ENCODE measurements at places on chromosomes 4 and X. TPM values are rescaled to one million over a fixed set of nuclear protein-coding genes. Genes with fewer than 3 reads are reported as not detected.

DNA sequence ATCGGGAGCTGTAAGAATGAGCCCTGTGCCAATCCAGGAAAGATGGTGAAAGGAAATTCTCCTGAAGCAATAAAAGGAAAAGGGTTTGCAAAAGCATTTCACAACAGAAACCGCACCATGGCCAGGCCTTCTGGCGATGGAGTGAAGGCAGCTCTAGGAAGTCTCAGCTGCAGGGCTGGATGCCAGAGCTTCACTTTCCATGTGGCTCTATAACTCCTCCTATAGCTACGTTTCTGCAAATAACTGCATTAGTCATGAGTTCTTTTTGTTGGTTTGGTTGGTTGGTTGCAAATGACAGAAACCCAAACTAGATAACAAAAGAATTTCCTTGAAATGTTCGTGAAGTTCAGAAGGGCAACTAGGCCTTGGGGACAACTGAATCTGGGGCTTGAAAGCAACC, 84.6 kb downstream of the RELL1 start:
- peak overlapping the region; percentile 81 for H3K27ac ChIP-seq
- peaks cover 20% of the 10 kb centered on the region for H3K4me1 ChIP-seq
- no peak overlapping the region for H3K4me3 ChIP-seq
- no peaks in the 10 kb centered on the region for H3K36me3 ChIP-seq

GRCh38 chr4:27881705-27882104, 1021.1 kb downstream of the STIM2 start:
- H3K27ac ChIP-seq: no peak overlapping the region
- no peaks in the 10 kb centered on the region for H3K36me3 ChIP-seq
- DNase-seq: no peak
- no peaks in the 10 kb centered on the region for H3K4me1 ChIP-seq

DNA sequence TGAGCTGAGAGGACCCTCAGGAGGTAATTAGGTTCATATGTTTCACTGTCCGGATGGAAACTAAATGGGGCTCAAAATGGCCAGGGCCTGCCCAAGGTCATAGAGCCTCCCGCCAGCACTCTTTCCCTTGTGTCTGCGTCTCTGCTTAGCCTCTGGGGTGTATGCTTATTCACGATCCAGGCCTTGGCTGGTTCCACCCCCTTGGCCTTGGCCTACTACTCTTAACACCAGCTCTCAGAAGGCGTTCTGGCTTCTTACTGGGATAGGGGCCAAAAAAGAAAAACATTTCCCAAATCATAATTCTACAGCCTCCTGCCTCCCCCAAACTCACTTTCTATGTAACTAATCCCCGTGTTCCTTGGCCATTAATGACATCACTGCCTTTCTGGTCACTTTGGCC, 68.8 kb downstream of the RTL5 start:
- H3K4me3 ChIP-seq: no peak overlapping the region
- H3K36me3 ChIP-seq: no peaks in the 10 kb centered on the region
- peaks cover 40% of the 10 kb centered on the region for H3K27me3 ChIP-seq
- DNase-seq: no peak

GRCh38 chrX:11435568-11435967, 142.4 kb downstream of the AMELX start:
- no peaks in the 10 kb centered on the region for H3K27me3 ChIP-seq
- no peaks in the 10 kb centered on the region for H3K4me1 ChIP-seq
- no peaks in the 10 kb centered on the region for H3K36me3 ChIP-seq
- no peak overlapping the region for H3K4me3 ChIP-seq
- H3K27ac ChIP-seq: no peak overlapping the region

DNA sequence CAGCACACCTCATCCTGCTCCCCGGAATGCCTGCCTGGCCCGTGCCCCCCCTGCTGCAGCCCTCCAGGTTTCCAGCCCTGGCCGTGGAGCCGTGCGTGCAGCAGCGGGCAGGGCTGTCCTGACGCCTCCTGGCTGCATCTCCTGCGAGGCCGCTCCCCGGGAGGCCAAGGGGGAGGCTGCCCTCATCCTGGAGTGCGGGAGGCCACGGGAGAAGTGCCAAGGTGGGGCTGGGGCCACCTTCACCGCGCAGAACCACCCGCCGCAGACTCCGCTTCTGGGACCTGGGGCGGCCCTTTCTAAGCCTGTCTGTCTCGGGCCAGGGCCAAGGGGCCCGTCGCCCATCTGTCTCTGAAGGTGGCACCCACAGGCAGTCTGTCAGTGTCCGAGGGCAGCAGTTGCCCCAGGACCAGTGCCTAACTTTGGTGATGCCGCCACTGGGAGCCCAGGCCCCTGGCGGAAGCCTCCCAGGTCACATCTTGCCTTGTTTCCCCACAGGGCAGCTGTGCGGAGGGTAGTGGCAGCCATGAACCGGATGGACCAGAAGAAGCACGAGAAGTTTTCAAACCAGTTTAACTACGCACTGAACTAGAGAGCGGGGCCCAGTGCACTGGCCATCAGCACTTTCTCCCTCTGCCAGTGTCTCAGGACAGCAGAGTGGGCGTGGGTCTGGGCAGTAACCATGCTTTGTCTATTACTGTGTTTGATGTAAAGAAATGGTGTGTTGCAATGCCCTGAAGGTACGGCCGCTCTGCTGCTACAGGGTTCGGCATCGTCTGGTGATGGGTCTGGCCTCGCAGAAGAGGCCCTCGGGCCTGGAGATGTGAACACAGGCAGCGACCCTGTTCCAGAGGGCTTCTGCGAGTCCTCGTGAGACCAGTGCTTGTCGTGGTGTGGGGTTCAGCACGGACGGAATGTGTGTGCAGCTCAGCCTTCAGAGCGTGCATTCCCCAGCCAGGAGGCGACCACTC, 20.6 kb downstream of the NKX1-1 start:
- no peak overlapping the region for H3K27ac ChIP-seq
- H3K4me3 ChIP-seq: no peak overlapping the region
- DNase-seq: no peak
- no peaks in the 10 kb centered on the region for H3K27me3 ChIP-seq

DNA sequence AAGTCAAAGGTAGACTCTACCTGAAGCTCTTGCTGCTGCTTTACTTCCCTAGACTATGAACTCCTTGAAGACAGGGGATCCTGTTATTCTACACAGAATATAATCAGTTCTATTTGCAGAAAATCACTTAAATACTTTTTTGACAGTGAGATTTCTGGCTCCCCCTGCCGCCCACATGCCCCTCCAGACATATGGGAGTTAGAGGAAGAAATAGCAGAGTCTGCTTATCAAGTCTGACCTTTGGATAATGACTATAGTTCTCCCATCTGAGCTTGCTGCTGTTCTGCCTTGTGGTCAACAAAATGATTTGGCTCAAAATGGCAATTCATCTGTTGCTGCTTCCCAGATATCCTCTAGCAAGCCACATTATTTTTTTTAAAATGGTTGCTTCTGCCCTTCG, 101.1 kb downstream of the ENOX2 start:
- no peak overlapping the region for H3K27ac ChIP-seq
- H3K36me3 ChIP-seq: no peaks in the 10 kb centered on the region
- H3K4me1 ChIP-seq: no peaks in the 10 kb centered on the region
- H3K27me3 ChIP-seq: no peaks in the 10 kb centered on the region

- no peak overlapping the region for H3K4me3 ChIP-seq
- no peak for DNase-seq
- H3K27me3 ChIP-seq: no peaks in the 10 kb centered on the region
- H3K36me3 ChIP-seq: no peaks in the 10 kb centered on the region
Observed at GRCh38 chr4:22901631-22902030, 208.9 kb downstream of the GBA3 start.

Gene CPZ
- not detected for total RNA-seq

Gene SPARCL1
- total RNA-seq: not detected

Gene PCDH7
- total RNA-seq: not detected

Gene C4orf50
- 0.16 TPM for total RNA-seq

Gene RHOH
- total RNA-seq: 107 TPM
